Left ventricle myocardium superior (tissue), 1 donor: ENCODE measurements at places on chromosomes 16 and 17. TPM values are rescaled to one million over a fixed set of nuclear protein-coding genes. Genes with fewer than 3 reads are reported as not detected.

The ALOX12B gene
- total RNA-seq = not detected

GRCh38 chr17:19316761-19317358, 45.7 kb downstream of the B9D1 start:
- DNase-seq = no peak

DNA sequence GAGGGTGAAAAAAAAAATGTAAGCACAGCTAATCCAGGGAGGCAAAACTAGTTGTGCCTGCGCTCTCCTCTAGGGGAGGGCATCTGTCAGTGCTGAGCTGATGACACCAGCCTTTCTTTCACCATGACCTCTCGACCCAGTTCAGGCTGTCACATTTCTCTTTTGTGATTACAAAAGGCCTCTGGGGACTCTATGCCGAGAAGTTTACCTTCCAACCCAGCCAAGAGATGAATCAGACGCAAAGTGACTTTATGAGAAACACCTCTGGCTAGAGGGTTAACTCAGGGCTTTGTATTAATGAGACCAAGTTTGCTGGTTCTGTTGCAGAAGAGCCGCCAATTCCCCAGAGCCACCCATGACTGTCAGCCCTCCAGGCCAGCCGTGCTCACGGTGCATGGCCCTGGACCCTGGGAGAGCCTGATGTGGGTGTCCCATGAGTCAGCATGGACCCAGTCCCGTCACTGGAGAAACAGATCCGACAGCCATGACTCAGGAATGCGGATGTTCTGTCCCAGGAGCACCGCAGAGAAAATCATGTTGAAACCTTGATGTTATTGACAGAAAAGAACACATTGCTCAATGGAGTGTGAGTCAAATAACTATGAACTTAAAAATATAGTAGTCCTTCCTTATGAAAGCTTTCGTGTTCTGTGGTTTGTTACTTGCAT, 437.2 kb downstream of the HS3ST3B1 start:
- DNase-seq = peak; percentile 49

GRCh38 chr16:21150375-21151001, at the start of gene DNAH3:
DNAH3 (minus strand) TSS chr16:21150846; CDS start chr16:21150319, 527 bp downstream.
- no peak for DNase-seq

GRCh38 chr17:78089576-78090281, 38.8 kb downstream of the TMC6 start:
- DNase-seq = no peak
